NCI-H187 treated with DMSO at 0.1 percent for 48 hours (cell line): ENCODE measurements at places on chromosomes 6 and 20.

- no peak for DNase-seq
Observed at GRCh38 chr20:10603971-10604864, 69.6 kb downstream of the JAG1 start.

DNA sequence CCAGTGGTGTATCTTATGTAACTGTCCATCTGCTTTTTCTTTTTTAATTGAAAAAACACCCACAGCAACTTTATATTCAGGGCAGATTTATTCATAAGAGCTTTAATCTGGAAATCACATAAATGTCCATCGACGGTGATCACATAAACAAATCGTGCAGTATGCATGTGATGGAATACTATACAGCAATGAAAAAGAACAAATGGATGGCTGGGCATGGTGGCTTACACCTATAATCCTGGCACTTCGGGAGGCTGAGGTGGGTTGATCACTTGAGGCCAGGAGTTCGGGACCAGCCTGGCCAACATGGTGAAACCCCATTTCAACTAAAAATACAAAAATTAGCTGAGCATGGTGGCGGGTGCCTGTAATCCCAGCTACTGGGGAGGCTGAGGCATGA is 39.1 kb downstream of the VSTM2L start:
- no peak for DNase-seq

DNA sequence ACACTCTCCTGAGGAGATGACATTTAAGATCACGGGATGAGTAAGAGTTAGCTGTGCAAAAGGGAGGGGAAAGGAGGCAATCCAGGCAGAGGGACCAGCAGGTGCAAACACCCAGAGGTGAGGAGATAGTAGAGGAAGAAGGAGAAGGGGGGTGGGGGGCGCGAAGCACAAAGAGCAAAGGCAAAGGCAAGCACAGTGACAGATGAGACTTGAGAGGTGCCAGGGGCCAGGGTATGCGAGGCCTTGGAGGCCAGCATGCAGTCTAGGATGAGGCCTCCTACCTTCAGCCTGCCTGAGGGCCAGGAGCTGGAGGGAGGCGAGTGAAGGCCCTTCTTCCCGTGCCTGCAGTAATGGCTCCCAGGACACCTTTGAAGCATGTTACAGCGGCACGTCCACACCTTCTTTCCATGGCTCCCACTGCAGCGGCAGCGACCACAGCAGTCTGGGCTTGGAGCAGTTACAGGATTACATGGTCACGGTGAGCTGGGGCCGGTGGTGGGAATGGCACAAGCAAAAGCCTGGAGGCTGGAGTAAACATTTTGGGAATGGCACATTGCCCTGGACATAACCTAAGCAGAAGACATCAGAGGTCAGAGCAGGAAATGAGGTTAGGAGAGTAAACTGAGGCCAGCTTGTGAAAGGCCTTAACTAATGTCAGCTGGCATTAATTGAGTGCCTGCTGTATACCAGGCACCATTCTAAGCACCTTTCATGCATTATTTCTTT is 18.6 kb downstream of the CCM2L start:
- no peak for DNase-seq

- DNase-seq: no peak
Observed at GRCh38 chr6:28764014-28764723, 159.6 kb downstream of the TRIM27 start.

DNA sequence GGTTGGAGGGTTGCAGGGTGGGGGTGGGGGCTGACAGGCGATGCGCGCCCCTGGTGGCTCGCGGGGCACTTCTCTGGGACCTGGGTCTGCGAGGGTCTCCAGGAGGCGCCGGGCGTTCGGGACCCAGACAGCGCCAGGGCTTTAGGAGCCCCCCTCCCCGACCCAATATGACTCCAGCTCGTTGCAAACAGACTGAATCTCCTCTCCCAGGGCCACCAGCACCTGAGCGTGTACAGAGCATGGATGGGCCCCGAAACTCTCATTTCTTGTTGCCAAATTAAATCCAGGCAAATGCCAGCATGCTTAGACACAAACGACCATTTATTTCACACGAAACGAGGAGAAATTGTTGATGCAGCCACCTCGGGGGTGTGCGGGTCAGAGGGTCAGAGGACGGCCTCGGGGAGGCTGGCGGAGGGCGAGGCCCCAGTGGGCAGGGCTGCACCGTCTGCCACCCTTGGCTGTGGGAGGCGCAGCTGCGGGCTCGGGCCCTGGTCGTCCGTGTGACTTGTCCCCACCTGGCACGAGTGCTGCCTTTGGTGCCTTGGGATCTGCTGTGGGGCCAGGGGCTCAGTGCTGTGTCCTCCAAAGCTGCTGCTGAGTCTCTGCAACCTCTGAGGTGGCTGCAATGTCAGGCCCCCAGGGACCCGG is 20.9 kb upstream of the GATA5 start:
- DNase-seq: no peak
